Stimulated activated CD8-positive, alpha-beta memory T cell treated with anti-CD3 and anti-CD28 coated beads, Interleukin-4, amount 100 ng/mL, for 1 hour (primary cell): ENCODE measurements at places on chromosomes 11 and 22.

DNA sequence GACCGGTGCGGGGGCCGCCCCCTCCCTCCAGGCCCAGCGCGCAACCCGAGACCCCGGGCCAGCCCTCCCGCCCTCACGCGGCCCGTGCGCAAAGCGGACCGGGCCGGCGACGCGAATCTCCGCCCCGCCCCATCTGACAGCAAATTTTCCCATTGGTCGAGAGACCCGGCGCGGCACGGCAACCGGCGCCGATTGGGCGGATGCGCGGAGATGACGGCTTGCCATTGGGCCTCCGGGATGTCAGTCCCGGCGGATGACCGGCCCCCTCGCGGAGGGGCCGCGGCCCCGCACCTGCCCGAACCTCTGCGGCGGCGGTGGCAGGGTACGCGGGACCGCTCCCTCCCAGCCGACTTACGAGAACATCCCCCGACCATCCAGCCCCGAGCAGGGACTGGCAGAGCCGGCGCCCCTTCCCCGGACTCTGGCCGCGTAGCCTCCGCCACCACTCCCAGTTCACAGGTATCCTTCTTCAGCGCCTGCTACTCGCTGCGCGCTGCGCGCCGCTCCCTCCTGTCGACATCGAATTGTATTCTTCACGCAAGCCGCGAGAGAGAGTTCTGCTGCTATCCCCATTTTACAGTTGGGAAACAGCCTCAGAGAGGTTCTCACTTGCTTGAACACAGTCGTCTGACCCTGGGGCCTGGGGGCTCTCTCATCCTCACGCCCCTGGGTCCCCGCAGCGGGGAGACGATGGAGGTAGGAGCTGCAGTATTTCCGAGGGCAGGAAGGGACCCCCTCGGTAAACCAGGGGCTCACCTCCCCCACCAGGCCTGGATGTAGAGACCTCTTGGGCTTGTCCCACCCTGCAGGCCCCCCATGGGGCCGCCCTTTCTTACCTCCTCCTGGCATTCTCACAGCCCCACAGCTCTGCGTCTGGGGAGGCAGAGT lies at the start of gene ARVCF:
Gene ARVCF (minus strand): TSS at position 90 of the 888 bp plus-strand sequence. CDS start 26,029 bp downstream, outside the sequence.
- DNase-seq: peak; percentile 80

- DNase-seq: no peak
These were observed 1.2 kb downstream of the ILK start for GRCh38 chr11:6604790-6605189.

GRCh38 chr11:20041499-20041898 lies 118.8 kb downstream of the DBX1 start:
- DNase-seq: no peak

GRCh38 chr11:55652560-55652959 lies 4.4 kb downstream of the OR4S2 start:
- DNase-seq: no peak

- DNase-seq: no peak
These were observed 15.6 kb downstream of the UBE2L3 start for GRCh38 chr22:21582801-21583740.

GRCh38 chr11:60447070-60447469 lies 8.6 kb upstream of the MS4A1 start:
- DNase-seq: no peak

DNA sequence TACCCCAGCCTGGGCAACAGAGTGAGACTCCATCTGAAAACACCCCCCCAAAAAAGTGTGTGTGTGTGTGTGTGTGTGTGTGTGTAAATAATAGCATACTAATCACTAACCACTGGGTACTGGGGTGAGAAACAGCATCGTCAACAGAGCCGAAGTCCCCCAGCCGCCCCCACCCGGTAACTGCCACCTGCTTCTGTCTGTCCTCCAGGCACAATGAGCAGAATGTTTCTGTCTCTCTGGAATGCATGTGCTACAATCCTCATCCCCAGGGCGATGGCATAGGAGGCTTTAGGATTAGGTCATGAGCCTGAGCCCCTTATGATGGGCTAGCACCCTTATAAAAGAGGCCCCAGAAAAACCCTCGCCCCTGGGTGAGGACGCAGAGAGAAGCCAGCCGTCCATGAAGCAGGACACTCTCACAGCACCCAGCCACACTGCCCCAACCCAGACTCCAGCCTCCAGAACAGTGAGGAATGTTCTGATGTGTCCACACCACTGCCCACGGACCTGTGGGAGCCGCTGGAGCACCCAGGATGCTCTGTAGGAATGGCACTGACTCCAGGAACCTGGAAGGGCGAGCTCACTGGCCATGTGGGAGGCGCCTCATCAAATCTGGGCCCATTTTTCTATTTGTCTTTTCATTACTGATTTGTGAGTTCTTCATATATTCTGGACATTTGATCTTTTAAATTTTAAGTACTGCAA lies 9.9 kb downstream of the TTLL8 start:
- no peak for DNase-seq

DNA sequence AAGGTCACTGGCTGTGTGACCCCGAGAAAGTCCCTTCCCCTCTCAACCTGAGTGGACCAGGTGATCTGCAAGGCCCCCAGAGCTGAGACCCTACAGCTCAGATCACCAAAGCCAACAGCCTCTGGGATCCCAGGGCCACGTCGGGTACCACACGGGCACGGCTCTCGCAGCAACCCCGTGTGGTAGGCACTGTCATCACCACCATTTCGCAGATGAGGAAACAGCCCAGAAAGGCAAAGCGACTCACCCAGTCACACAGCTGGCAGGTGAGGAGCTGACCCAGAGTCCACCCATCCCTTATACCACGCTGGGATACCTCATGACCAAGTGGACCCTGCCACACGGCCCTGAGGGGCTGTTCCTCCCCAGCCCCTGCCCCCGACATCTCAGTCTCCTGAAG lies 2.8 kb downstream of the ATP5MGL start:
- no peak for DNase-seq

DNA sequence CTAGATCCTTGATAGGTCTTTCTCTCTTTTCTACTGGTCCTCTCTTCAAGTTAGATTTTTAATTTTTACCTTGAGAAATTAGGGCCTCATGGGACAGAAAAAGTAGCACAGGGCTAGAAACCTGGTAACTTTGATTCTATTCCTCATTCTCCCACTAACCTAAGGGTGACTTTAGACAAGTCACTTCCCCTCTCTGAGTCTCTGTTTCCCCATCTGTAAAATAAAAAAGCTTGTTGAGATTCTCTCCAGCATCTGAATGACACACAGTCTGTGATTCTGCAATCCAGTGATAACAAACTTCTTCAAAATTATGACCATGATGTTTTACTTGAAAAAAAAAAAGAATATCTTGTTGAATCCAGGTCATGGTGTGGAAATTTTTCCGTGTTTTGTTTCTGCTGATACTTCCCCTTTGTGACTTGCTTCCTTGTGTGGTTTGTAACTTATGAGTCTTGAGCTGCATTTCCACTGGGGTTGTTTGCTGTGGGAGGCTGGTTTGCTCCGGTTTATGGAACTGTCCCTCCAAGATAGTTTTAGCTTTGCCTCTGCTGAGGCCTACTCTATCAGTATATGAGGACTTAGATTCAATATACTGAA lies 9.8 kb upstream of the MPEG1 start:
- DNase-seq: no peak

- no peak for DNase-seq
These were observed 39.3 kb upstream of the LINC01488 start for GRCh38 chr11:69442012-69442806.

DNA sequence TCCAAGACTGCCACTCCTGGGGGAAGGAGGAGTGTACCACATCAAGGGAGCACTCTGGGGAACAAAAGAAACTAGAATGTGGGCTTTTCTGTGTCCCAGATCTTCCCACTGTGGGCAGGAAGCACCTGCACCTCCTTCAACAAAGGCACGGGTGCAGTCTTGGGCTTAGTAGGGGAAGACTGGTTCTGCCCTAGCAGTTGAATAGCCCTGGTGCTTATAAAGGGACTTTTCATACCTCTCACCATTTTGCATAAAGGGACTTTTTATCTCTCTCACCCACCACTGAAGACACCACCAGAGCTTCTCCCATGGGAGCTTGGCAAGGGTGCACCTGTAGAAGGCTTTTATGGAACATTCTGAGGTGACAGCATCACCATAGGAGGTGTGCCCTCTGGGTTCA lies 65.8 kb upstream of the MS4A8 start:
- no peak for DNase-seq

GRCh38 chr11:61532134-61533038 lies 23.8 kb downstream of the LRRC10B start:
- DNase-seq: no peak

DNA sequence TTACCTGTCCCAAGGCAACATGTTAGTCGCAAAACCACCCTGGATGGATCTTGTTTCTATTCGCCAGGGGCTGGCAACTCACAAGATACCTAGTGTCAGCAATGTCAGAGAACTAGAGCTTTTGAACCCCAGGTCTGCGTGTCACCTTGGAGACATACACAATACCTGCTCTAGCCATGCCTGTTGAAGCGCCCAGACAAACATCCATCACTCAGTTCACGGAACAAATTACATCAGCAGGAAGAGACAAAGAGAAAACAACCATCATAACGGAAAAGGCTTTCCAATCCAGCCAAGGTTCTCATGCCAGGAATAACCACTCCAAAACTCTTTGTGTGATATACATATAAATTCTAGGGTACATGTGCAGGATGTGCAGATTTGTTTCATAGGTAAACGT lies 2.2 kb downstream of the CD59 start:
- DNase-seq: no peak

GRCh38 chr22:47376322-47376700 lies 613.9 kb downstream of the TBC1D22A start:
- no peak for DNase-seq

- no peak for DNase-seq
These were observed 728.8 kb downstream of the NELL1 start for GRCh38 chr11:21398195-21398594.

GRCh38 chr11:75189108-75189507 lies 38.2 kb downstream of the SLCO2B1 start:
- DNase-seq: no peak

DNA sequence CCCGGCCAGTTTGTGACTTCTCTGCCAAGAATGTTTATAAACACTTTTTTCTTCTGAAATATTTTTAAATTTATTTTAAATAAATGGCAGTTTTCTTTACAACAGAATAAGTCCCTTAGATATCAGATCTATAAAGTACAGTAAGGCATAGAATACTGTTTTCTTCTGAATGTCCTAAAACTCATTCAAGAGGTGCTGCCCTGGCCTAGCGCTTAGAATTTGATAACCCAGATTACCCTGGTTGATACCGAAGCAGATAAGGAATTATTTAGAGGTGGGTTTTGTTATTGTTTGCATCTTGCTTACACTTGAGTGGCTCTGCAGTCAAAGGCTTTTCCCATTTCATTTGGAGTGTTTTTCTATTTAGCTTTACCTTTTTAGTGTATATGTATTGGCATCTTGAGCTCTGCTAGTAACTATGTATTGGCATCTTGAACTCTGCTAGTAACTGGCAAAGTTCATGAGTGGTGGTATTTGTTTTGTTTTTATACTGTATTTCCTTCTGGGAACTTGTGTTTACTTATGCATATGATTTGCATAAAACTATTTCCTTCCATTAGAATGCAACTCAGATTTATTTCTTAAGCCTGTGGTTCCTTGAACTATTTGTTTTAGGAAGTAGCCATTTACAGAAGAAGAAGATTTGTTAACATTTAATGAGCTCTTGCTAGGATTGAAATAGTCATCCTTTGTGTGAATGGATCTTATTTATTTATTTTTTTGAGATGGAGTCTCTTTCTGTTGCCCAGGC lies 1.2 kb downstream of the ACAD8 start:
- DNase-seq: no peak

GRCh38 chr11:41056892-41057569 lies 402.4 kb downstream of the LRRC4C start:
- no peak for DNase-seq

DNA sequence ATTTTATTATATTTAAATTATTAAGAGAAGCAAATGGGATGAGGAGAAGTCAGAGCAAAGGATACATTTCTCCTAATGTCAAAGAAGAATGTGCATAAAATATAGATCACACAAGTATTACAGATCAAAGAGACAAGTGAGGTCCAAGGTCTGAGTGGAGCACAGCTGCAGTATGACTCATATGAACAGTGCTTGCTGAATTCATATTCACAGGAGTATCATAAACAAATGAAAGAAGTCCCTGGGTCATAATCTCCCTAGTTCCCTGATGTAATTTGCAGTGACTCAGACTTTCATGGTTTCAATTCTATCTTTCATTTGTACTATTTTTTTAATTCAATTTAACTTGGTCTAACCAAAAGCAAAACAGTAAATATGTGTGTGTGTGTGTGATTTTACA lies 499.0 kb upstream of the CCDC179 start:
- no peak for DNase-seq

DNA sequence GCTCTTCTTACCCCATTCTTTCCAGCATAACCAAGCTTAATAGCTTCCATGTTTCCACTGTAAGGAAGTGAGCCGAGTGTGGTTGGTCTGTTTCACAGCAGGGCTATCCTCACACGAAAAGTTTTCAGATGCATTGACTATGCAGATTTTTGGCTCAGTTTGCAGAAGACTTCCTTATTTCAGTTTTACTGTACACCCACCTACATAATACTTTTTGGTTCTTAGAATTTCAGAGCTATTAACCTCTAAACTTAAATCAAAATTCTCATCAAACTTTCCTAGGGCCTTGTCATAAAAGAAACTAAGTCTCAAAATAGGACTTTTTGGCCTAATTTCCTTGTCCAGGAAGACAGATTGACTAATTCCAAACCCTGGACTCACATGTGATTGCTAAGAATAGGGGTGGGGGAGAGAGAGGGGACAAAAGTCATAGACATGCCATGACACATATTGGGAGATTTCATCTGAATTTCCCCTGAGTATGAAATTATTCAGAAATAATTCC lies 7.3 kb upstream of the EHF start:
- DNase-seq: no peak

- DNase-seq: no peak
These were observed 10.2 kb downstream of the ZC3H7B start for GRCh38 chr22:41311487-41311886.

- DNase-seq: no peak
These were observed 1104.4 kb upstream of the CCDC90B start for GRCh38 chr11:84390441-84391078.

DNA sequence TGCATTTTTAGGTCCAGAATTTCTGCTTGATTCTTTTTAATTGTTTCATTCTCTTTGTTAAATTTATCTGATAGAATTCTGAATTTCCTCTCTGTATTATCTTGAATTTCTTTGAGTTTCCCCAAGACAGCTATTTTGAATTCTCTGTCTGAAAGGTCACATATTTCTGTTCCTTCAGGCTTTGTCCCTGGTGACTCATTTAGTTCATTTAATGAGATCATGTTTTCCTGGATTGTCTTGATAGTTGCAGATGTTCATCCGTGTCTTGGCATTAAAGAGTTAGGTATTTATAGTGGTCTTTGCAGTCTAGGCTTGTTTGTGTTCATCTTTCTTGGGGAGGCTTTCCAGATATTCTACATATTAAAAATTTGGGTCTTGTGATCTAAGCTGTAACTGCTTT lies 694.8 kb upstream of the CCDC179 start:
- DNase-seq: no peak
